Stimulated activated naive CD4-positive, alpha-beta T cell (primary cell): ENCODE measurements at places on chromosomes 7 and 10.

- DNase-seq, result no peak
Measured at GRCh38 chr7:105399043-105399725, 10.5 kb upstream of the SRPK2 start.

- no peak for DNase-seq
Measured at GRCh38 chr7:79854621-79855020, 280.0 kb upstream of the GNAI1 start.

- DNase-seq, result no peak
Measured at GRCh38 chr7:36802459-36803135, 78.3 kb upstream of the AOAH start.

GRCh38 chr7:83617858-83618257 is 31.1 kb downstream of the SEMA3E start:
- DNase-seq, result no peak

DNA sequence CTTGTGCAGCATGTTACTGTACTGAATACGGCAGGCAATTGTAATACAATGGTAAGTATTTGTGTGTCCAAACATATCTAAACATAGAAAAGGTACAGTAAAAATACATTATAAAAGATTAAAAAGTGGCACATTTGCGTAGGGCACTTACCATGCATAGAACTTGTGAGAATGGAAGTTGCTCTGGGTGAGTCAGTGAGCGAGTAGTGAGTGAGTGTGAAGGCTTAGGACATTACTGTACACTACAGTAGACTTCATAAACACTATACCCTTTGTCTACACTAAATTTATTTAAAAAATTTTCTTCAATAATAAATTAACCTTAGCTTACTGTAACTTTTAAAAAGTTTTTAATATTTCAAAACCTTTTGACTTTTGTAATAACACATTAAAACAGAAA is 37.5 kb downstream of the BPGM start:
- DNase-seq, result no peak

GRCh38 chr10:97777143-97777542 is 5.3 kb upstream of the SFRP5 start:
- no peak for DNase-seq

DNA sequence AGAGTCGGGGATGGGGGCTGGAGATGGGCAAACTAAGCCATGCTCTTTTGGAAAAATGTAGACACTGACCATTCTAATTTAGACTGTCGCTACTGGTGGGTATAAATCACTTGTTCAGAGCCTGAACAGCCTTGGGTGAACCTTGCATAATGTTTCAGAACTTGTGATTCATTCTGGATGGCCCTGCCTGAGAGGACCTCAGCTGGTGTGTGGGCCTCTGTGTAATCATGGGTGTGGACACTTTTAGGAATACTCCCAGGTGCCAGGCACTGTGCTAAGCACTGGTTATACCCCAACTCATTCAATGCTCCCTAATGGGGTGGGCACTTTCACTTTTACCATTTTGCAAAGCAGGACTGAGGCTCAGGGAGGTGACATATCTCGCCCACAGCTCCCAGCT is 26.8 kb upstream of the TM9SF3 start:
- DNase-seq, result no peak

- DNase-seq, result no peak
Measured at GRCh38 chr7:151257990-151258389, 9.5 kb upstream of the SMARCD3 start.
